Umbilical cord (tissue), 2 donors: ENCODE measurements at places on chromosomes 1 and 21.

- DNase-seq: no peak
Observed at GRCh38 chr1:22508991-22509390, 54.3 kb upstream of the EPHA8 start.

- peak; percentile 89 for DNase-seq
Observed at GRCh38 chr1:63821091-63822005, 47.5 kb downstream of the ROR1 start.

DNA sequence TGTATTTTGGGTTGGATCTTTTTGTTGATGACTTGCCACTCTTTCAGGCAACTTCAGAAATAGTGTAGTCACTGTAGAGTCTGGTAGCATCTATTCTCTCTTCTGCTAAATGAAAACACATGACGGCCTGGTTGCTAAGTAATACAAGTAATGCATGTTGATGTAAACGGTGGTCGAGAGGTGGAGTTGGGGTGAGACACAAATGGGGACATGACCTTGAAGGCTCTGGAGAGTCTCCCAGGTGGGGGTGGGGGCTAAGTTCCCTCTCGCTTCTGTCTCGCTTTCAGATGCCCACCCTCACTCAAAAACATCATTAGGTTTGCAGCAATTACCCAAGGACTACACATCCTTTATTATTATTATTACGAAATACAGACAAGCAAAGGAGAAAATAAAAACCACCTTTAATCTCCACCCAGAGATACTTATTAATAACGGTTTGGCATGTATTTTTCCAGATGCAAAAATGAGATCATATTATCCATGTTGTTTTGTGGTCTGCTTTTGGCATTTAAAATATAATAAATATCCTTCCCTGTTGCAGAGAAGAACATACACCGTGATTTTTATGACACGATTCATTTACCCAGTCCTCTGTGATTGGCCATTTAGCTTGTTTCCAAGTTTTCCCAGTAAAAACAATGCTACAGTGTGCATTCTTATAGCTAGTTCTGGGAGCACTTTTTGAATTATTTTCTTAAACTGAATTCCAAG is 138.1 kb downstream of the MIS18A start:
- DNase-seq: no peak

DNA sequence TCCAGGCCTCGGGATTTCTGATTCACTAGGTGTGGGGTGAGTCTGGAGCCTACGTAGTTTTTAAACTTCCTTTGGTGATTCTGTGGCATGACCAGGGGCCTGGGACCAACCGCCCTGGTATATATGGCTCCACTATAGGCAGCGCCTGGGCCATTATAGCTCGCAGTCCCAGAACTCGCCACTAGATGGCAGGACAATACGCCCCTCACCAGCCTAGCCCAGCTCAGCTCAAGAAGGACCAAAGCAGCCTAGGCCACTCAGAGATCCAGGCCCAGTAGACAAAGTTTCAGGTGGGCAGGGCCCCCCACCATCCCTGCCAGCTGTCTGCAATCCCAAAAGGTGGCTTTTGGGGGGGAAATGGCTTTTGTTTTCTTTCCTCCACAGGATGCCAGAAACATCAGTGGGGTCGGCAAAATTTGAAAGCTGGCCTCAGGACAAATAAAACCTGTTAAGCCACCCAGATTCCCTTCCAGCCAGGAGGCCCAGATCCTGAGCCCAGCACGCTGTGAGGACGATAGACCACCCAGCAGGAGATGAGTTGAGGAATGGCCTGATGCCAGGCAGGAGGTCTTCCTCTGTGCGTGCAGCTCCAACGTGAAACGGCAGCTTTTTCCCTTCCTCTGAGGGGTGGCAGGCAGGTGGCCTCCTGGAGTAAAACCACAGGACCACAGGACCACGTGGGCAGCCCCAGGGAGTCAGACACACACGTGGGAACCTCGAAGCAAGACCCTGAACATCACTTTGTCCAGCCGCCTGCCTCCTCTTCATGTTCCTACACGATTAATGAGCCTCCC is 24.8 kb upstream of the TMEM51 start:
- DNase-seq: peak; percentile 74

- no peak for DNase-seq
Observed at GRCh38 chr1:205260948-205261732, 33.4 kb downstream of the TMCC2 start.

GRCh38 chr1:236354330-236355147 is 39.5 kb upstream of the EDARADD start:
- peak; percentile 65 for DNase-seq
